Astrocyte (in vitro differentiated cells and primary cell): ENCODE measurements at places on chromosomes 1 and 21. TPM values are rescaled to one million over a fixed set of nuclear protein-coding genes. Genes with fewer than 3 reads are reported as not detected.

- H3K27me3 ChIP-seq = no peaks in the 10 kb centered on the region
- no peak for DNase-seq
- H3K36me3 ChIP-seq = no peaks in the 10 kb centered on the region
- H3K4me3 ChIP-seq = no peak overlapping the region
- H3K4me1 ChIP-seq = peaks cover 34% of the 10 kb centered on the region
These were observed 6.3 kb downstream of the SLC9A1 start for GRCh38 chr1:27148591-27148990.

GRCh38 chr1:186616511-186616910 lies 63.7 kb downstream of the PTGS2 start:
- H3K36me3 ChIP-seq = no peaks in the 10 kb centered on the region
- no peaks in the 10 kb centered on the region for H3K27me3 ChIP-seq
- H3K4me1 ChIP-seq = peaks cover 4% of the 10 kb centered on the region
- no peak overlapping the region for H3K27ac ChIP-seq
- H3K4me3 ChIP-seq = no peak overlapping the region
- no peak for DNase-seq

DNA sequence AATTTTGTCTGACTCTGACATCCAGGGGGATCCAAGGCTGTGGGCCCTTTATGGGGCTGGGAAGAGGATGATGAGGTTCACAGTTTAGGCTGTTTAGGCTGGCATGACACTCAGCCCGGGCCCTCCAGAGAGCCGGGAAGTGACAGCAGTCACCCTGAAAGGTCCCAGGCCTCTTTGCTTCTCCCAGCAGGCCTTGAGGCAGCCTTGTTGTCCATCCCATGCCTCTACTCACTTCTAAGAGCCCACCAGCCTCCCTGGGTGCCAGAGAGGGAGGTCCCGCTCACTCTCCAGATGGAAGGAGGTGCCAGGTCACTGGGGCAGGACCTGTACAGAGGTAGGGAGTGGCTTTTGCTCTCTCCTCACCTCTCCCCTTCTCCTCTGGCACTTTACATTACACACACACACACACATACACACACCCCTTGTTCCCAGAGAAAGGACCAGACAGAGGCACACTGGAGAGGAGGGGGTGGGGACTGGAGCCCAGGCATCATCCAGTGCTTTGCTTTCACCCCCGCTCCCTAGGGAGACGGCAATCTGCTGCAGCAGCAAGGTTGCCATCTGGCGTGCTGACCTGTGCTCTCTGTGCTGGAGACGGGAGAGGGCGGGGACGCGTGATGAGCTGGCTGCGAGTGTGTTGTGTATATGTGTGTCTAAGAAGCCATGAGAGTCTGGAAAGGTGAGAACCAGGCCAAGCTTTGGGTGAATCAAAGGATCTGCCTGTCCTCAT lies 4.6 kb downstream of the KLHDC8A start:
- peaks cover 2% of the 10 kb centered on the region for H3K27me3 ChIP-seq
- H3K4me1 ChIP-seq = peaks cover 21% of the 10 kb centered on the region
- no peak overlapping the region for H3K27ac ChIP-seq
- DNase-seq = no peak

DNA sequence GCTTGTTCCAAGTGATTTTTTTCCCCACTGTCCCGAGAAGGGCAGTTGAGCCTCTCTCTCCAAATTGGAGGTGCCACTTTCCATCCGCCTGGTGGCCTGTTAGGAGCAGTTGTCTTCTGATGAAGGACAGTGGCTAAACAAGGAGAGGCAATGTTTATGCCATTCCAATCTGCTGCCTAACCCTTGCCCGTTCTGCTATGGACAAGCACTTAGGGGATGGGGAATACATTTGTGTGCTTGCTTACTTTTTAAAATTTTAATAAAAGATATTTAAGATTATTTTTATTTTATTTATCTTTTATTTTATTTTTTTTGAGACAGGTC lies 12.0 kb downstream of the COQ8A start:
- no peaks in the 10 kb centered on the region for H3K4me1 ChIP-seq
- H3K27me3 ChIP-seq = no peaks in the 10 kb centered on the region
- no peak overlapping the region for H3K4me3 ChIP-seq
- DNase-seq = no peak
- no peak overlapping the region for H3K27ac ChIP-seq

The KCNN3 gene
- 0.46 and 0.66 TPM in 2 replicates for total RNA-seq

DNA sequence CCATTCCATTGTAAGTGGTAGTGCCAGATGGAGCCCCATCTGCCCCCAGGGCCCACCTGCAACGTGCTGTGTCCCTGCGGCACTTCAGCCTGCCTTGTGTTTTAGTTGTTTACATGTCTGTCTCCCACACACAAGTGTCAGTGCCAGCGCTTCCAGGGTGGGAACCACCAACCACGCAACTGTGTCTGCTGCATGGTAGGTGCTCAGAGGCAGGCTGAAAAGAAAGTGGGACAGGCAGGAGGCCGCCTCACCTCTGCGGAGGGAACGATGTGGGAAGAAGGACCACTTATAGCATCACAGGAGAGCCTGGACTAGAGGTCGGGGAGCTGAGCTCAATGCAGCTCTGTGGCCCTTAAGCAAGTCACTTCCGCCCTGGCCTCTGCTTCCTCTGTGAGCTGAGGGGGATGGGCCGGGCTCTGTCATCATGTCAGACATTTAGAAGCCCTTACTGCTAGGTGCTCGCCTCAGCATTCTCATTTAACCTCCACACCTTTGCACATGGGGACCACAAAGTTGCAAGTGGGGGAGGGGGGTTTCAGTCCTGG lies 17.9 kb downstream of the SLC9A1 start:
- no peaks in the 10 kb centered on the region for H3K27me3 ChIP-seq
- H3K4me3 ChIP-seq = no peak overlapping the region
- H3K36me3 ChIP-seq = no peaks in the 10 kb centered on the region
- DNase-seq = no peak

DNA sequence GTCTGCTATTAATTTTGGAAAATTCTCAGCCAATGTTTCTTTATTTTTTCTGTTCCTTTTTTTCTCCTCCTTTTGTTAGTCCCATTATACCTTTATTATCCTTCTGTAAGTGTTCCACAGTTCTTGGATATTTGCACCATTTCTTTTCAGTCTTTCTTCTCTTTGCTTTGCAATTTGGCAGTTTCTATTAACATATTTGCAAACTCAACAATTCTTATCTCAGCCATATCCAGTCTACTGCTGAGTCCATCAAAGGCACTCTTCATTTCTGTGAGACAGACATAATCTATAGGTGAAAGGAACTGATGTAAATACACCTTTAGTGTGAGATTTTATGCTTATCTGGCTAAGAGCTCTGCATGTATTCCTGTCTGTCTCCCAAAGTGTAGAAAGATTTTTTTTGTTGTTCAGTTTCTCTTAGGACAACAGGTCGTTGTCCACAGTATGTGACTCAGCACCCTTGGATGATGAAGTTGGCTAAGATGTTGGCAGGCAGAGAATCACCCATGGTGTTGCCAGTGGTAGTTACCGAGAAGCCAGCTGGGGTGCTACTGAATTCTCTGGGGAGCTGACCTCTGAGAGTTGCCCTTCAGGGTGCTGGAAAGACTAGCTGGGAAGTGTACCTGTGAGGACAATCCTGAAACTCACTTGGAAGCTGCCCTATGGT lies 38.4 kb downstream of the LEPR start:
- no peak for DNase-seq
- H3K4me1 ChIP-seq = no peaks in the 10 kb centered on the region

The HES2 gene
- total RNA-seq = 0.94 and 3.0 TPM in 2 replicates

GRCh38 chr1:186375929-186376319 lies 286 bp downstream of the ODR4 start:
- no peak for DNase-seq
- peak overlapping the region; percentile 98 for H3K27ac ChIP-seq
- peaks cover 6% of the 10 kb centered on the region for H3K4me1 ChIP-seq
- H3K27me3 ChIP-seq = no peaks in the 10 kb centered on the region

- H3K27me3 ChIP-seq = no peaks in the 10 kb centered on the region
- no peak within 1 kb of the TSS for H3K27ac ChIP-seq
- H3K36me3 ChIP-seq = no peaks in the 10 kb centered on the region
- no peak within 1 kb of the TSS for H3K4me3 ChIP-seq
- H3K4me1 ChIP-seq = peaks cover 10% of the 10 kb centered on the region
- no peak for DNase-seq
These were observed at the start of gene LDLRAD2 for GRCh38 chr1:21811875-21812305. Gene LDLRAD2 (plus strand): TSS chr1:21812265. CDS start chr1:21812452, 187 bp downstream.

DNA sequence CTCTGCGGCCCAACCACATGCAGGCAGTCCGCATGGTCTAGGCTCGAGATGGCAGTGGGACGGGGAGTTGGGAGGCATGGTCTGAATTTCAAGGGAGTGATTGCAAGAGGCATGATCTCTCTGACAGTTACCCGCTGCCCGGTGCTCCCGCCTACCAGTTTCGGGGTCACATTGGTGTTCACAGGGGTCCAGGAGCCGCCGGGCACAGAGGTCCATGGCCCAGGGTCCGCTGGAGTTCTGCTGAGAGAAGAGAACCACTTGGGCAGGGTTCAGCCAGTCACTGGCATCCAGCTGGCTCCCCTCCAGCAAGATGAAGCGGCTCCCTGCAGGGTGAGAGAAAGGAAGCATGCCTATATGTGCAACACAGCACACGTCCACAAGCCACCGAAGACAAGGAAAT lies 141.3 kb downstream of the ASTN1 start:
- no peak overlapping the region for H3K27ac ChIP-seq
- H3K27me3 ChIP-seq = no peaks in the 10 kb centered on the region
- no peaks in the 10 kb centered on the region for H3K4me1 ChIP-seq
- H3K36me3 ChIP-seq = no peaks in the 10 kb centered on the region
- no peak for DNase-seq

DNA sequence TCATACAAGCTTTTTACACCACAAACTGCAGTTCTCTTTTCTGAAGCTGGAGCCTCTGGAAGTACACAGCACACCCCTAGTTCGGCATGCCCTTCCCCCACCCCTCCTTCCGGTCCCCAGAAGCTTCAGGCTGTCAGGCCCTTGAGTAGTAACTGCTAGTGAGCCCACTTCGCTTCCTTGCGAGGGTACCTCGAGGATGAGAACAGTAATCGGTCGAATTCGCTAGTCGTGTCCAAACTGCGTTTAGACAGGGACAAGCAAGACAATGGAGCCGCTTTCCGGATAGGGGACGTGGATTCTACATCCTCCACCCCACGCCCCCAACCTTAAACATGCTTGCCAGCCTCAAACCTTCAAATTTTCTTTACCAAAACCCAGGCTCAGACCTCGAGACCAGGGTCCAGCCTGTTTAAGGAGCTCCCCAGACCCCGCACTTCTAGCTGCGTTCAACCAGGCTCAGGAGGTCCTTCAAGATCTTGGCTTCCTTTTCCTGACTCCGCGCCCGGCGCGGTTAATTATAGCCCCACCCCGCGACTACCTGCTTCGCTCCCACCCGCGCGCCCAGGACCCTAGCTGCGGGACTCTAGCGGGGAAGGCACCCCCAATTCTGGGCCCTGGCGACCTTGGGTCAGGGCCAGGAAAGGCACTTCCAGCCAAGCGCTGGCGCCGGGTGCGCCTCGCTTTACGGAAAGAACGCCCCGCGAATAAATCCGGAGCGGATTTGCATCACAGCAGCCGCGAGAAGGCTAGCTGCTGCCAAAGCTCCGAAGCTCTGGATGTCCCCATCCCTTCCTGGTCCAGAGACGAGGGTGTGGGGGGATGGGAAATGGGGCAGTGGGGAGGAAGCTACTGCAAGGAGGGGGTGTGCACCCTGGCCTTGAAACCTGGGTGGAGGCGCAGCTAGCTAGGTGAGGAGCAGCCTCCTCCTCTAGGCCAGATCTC lies 8.1 kb upstream of the TSPAN1 start:
- peak overlapping the region; percentile 48 for H3K4me3 ChIP-seq
- H3K27ac ChIP-seq = no peak overlapping the region
- H3K27me3 ChIP-seq = peaks cover 28% of the 10 kb centered on the region
- H3K4me1 ChIP-seq = no peaks in the 10 kb centered on the region
- no peak for DNase-seq

- H3K4me1 ChIP-seq = no peaks in the 10 kb centered on the region
- DNase-seq = no peak
- H3K27ac ChIP-seq = no peak overlapping the region
- H3K27me3 ChIP-seq = no peaks in the 10 kb centered on the region
These were observed 126.2 kb downstream of the GRIK3 start for GRCh38 chr1:36908096-36908495.

DNA sequence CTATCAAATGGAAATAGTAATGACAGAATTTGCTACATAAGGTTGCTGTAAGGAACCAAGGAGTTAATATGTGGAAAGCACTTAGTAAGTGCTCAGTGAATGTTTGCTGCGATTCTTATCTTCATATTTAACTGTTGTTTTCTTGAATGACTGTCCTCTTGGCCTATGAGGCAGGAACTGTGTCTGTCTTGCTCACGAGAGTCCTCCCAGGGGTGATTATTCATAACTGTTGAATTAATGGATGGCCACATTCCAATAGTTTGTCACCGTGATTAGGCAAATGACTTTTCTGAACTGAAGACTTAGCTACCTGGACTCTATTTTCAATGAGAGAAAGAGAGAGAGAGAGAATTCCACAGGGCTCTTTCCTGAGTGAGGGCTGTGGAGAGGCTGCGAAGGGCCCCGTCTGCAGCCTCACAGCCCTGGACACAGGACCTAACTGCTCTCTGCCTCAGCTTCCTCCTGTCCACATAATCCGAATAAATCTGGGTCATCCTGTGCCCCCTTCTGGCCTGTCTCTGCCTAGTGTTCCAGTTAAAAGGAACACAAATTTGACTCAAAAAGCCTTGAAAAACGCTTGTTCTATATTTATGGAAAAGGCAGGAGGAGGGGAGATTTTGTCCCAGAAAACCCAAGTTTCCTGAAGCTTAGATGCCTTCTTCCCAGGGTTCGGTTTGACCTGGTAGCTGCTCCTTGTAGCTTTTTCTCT lies 8.5 kb downstream of the EDN2 start:
- peaks cover 17% of the 10 kb centered on the region for H3K4me1 ChIP-seq
- peak; percentile 67 for DNase-seq
- H3K27ac ChIP-seq = no peak overlapping the region

DNA sequence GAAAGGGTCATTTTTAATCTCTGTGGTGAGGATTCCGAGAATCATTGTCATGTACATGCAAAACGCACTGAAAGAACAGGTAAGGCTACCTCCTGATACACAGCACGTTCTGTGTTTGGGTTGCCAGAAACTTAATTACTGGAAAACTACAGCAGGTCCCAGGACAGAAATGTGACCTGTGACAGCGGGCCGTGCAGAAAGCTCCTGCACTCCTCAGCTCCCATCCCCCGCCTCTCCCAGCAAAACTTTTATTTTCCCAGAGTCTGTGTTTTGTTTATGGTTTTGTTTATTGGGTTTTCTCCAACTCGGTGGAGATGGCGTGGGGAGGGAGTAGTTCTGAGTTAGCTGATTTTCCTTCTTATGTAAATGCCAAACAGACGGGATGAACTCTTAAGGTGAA lies 44.7 kb downstream of the SLC44A3 start:
- peaks cover 51% of the 10 kb centered on the region for H3K4me1 ChIP-seq
- H3K4me3 ChIP-seq = peak overlapping the region; percentile 35
- H3K27me3 ChIP-seq = no peaks in the 10 kb centered on the region
- DNase-seq = no peak
- no peaks in the 10 kb centered on the region for H3K36me3 ChIP-seq

DNA sequence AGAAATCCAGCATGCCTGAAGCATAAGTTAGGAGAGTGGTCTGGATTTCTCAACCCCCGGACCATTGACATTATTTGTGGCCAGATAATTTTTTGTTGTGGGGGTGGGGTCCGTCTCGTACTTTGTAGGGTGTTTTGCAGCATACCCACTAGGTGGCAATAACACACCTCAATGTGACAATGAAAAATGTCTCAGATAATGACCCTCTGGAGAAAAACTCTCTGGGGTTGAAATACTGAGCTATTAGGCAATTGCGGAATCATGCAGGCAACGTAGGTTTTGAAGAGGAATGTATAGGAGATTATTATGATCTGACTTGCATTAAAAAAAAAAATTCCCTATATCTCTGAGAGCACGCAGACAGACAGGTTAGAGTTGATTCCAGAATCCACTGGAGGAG lies 25.3 kb upstream of the RRP15 start:
- H3K4me3 ChIP-seq = no peak overlapping the region
- no peaks in the 10 kb centered on the region for H3K27me3 ChIP-seq
- no peaks in the 10 kb centered on the region for H3K36me3 ChIP-seq
- no peak for DNase-seq

The NTPCR gene
- total RNA-seq = 41.5 and 54.5 TPM in 2 replicates
